Amygdala (tissue), 56 donors: ENCODE measurements at places on chromosomes 3 and 15.

- no peak for DNase-seq
These were observed 75.6 kb upstream of the CHRNB4 start for GRCh38 chr15:78716651-78717050.

GRCh38 chr3:66393333-66394005 is 107.4 kb downstream of the LRIG1 start:
- DNase-seq: no peak

- no peak for DNase-seq
These were observed 5.7 kb upstream of the CD276 start for GRCh38 chr15:73678498-73678897.

DNA sequence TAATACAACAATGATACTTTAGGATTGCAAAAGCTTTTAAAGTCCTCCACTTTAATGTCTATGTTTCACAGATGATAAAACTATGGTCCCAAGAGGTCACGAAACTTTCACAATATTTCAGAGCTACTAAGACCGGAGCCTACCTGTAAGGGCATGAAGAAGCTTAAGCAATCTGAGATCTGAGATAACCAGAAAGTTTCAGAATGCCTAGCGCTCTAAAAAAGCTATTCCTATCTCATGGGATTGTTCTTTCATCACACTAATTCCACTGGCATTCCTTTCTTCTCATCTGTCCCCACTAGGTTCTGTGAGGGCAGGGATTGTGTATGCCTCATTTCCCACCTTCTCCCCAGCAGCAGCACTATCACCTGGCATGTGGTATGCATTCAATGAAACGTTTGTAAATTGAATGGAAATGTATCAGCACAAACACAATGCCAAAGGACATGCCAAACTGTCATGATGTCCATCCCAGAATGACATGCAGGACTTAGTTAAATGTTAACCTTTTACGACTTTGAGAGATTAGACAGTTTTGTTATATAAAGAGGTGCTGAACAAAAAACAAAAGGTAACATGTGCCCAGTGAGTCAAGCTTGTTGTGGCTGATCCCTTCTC is 104.7 kb upstream of the NR2F2 start:
- no peak for DNase-seq

- no peak for DNase-seq
These were observed 28.4 kb downstream of the GRIP2 start for GRCh38 chr3:14511623-14512280.

- no peak for DNase-seq
These were observed at the start of gene UBA7 for GRCh38 chr3:49813497-49814174. UBA7 (minus strand) TSS chr3:49813953; CDS start chr3:49813787, 166 bp downstream.

GRCh38 chr3:52218454-52218853 is 7.0 kb downstream of the TLR9 start:
- DNase-seq: no peak

DNA sequence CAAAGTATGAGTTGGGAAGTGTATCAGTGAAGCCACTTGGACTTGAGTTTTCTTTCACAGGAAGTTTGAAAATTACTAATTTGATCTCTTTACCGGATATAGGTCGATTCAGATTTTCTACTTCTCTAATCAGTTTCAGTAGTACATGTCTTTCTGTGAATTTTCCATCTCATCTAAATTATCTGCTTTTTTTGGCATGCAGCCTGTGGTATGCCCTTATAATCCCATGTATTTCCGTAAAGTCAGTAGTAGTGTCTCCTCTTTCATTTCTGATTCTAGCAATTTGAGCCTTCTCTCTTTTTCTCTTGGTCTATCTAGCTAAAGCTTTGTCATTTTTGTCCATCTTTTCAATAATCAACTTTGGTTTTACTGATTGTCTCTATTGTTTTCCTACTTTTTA is 168.4 kb upstream of the UBE2E1 start:
- DNase-seq: no peak

DNA sequence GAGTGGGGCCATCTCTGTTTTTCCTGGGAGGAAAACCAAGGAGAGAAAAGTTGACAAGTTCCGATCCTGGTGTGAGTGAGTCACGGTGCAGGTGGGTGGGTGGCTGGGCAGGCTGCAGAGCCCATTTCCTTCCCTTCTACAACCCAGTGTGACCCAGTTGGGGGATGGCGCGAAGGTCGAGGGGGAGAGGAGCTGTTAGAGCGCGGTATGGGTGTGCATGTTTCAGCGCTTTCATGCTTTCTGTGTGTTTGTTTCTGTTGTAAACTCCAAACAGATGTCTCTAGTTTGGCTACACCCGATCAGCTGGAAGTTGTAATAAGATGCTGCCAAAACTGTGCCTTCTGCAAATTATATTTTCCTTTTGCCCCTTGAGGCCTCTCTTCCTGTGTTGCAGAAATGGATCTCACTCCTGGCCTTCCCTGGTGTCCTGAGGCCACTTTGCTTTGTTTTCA is 3.8 kb downstream of the FAM43A start:
- no peak for DNase-seq

DNA sequence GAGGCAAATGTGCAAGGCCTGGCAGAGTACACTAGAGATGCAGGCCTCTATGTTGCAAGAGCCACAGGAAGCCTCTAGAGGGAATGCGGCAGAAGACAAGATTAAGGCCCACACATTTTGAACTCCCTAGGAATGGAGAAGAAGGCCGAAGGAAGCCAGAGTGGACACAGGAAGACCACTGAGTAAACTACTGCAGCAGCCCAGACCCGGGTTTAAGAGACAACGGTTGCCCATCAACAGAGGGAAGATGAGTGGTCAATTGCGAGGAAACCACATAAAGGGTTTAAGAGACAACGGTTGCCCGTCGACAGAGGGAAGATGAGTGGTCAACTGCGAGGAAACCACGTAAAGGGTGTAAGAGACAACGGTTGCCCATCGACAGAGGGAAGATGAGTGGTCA is 14.6 kb downstream of the CHSY1 start:
- no peak for DNase-seq

DNA sequence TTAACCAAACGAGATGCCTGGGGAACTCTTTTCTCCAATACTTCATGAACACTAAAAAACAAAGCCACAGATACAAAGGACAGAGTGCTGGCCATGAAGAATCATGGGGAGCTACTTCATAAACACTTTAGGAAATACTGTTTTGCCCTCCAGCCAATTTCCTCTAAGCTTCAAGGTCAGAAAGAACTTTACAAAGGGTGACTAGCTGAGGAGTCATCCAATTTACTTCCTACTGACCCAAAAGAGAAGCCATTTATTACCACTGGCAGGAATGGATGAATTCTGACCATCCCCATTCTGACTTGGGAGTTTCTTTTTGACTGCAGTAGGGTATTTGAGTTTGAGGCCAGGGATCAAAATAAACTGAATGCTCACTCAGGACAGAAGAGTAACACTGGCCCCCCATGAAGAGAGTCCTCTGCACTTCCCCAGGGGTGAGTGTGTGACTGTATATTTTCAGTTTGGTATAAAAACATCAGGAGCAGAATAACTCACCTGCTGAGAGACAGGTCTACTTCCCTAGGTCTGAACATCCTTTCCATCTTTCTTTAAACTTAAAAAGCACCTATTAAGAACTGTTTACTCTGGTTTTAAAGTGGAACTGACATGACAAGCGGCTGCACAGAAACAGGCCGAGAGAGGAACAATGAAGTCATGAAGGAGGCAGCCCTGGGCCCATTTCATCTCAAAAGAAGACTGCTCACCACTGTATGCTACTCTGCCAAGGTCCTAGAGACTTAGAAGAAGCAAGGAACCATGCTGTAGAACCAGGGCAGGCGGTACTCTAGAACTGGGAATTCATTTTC is 203.6 kb downstream of the TNIK start:
- no peak for DNase-seq

DNA sequence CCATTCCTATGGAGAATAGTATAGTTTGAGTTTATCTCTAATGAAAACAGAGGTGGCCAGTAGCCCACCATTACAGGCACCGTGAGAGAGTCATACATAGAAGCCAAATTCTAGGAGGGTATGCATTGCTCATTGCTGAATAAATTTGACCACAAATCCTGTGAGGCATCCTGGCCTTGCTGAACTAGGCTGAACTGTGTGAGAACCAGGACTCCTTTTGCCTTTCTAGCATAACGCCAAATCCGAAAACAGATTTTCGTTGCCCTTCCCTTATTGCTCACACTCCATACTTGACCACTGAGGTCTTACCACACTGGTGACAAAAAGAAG is 50.4 kb downstream of the SLC2A2 start:
- DNase-seq: no peak

- DNase-seq: no peak
These were observed 152.8 kb upstream of the GOLGA6L4 start for GRCh38 chr15:84082739-84083138.

DNA sequence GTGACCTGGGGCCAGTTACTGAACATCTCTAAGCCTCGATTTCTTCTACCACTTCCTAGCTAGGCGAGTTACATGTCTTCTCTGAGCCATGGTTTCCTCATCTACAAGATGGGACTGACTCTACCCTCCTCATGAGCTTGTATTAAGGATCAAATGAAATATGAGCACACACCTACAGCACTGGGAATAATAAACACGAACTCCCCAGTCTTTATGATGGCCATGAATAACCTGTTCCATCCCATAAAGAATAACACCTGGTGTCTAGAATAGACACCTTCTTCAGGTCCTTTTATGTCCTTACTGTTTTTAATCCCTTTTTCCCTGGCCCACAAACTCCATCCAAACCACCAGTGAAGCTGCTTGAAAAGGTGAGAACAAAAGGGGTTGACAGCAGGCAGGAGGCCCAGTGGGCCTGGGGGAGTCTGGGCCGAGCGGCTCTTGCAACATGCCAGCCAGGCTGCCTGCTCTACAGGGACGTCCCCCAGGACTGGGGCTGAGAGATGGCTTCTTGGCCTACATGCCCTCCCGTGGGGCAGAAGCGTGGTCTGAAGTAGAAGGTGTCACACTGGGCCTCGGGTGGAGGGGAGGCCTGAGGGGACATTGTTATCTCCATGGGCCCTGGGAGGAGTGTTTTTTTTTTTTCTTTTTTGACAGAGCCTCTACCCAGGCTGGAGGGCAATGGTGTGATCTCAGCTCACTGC is 178.2 kb downstream of the RAB11A start:
- no peak for DNase-seq

GRCh38 chr3:9809615-9810432 is at the start of gene TTLL3:
TTLL3 (plus strand) TSS chr3:9810262; CDS start chr3:9810662, 400 bp downstream.
- peak; percentile 42 for DNase-seq

DNA sequence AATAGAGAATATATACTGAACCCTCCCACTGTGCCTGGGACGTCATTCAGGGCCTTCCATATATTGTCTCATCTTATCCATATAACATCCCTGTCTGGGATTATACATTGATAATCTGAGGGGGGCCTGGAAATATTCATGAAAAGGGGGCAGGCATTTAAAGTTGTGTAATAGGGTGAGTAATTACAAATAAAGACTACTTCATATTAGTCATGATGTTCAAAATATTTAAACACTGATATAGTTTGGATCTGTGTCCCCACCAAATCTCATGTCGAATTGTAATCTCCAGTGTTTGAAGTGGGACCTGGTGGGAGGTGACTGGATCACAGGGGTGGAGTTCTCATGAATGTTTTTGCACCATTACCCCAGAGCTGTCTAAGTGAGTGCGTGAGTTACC is 97.8 kb downstream of the AQP9 start:
- DNase-seq: no peak

DNA sequence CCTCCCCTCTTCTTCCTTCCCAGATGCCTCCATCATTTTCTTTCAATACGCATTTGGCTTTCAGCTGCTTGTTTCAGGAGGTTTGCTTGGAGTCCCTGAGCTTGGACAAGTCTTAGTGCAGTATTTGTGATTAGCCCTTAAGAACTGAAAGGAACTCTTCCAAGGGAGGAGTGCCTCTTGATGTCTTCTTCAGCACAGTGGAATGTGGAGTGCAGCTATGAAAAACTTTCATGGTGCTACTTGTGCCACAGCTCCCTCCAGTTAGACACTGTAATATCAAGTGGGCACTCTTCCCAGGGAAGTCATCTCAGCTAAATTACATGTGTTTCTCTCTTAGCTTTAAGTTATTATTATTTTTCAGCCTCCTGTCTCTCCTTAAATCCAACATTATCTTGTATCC is 173.1 kb downstream of the NECTIN3 start:
- no peak for DNase-seq

- no peak for DNase-seq
These were observed 25.9 kb downstream of the CCDC32 start for GRCh38 chr15:40538976-40539375.

DNA sequence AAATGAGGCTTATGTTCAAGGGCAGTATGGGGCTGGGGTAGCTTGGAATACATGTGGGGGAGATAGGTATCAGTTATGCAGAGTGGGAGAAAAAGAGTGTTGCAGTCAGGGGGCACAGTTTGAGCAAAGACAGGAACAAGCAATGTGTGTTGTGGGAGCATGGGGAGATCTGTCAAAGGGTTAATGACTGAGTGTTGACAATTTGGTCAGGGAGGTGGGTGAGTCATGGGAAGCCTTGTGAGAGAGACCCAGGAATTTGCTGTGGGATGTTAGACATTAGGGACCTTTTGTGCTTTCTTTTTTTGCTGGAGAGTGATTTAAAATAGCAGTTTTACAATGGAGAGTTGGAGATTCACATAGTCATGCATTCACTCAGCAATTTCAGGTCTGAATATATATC is 221.6 kb upstream of the NR2E3 start:
- no peak for DNase-seq

- DNase-seq: no peak
These were observed 587 bp downstream of the PIGX start for GRCh38 chr3:196712514-196713413.

GRCh38 chr3:150410311-150411105 is 2.4 kb downstream of the TSC22D2 start:
- DNase-seq: peak; percentile 66

DNA sequence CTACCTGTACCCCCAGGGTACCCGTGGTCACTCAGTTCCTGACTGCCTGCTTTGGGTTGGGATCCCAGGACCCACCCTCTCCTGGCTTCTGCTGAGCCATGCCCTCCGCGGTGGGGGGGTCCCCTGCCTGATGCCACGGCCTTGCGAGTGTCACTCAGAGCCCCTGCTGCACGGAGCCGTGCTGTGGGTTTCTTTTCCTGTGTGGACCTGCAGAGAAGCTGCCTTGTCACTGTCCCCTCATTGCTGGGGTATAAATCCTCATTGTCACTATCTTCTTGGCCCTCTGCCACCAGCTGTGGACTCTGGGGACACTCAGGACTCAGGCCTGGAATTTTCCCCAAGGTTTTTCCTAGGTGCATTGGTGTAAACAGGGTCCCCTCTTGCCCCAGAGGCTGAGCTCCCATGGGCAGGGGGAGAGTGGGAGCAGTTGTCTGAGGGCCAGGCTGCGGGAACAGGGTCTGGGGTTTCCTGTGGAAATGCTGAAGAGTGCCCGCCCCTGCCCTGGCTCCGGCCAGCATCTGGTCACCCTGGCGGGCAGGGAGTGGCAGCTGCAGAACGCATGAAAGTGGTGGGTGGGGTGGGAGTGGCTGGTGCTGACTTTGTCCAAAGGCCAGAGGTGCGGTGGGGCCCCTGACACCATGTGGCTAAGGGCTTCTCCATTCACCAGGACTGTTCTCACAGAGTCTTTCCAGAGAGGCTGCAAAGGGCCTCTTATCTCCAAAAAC is 191.7 kb downstream of the GOLGA6L6 start:
- DNase-seq: no peak

GRCh38 chr3:58800940-58801339 is 134.4 kb upstream of the FAM3D start:
- DNase-seq: no peak
